ENCODE measurements at places on chromosomes 12 and 14.

GRCh38 chr12:6140651-6141447 lies 16.4 kb upstream of the VWF start:
- no peak for DNase-seq

- no peak for DNase-seq
Observed at GRCh38 chr14:56181681-56182085, 63.5 kb downstream of the PELI2 start.

- DNase-seq, result no peak
Observed at GRCh38 chr14:45785240-45785639, 532.2 kb upstream of the MIS18BP1 start.

DNA sequence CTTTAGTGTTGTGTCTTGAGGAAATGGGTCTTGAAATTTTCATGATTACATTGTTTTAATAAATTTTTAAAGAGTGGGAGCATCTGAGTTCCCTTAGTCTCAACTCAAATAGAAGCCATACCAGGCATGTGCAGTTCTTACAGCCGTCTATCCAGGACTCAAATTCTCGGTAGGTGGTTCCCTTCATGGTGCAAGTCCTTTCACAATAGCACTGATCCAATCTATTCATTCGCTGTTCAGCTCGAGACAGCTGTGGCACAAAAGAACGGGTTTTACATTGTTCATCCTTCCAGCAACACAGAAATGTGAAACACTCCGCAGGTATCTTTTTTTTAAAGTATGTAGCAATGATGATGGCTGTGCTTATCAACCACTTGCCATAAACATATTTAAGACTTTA lies 100.2 kb downstream of the NELL2 start:
- no peak for DNase-seq

GRCh38 chr14:66225337-66225736 lies 260.8 kb upstream of the CCDC196 start:
- DNase-seq, result no peak

- DNase-seq, result no peak
Observed at GRCh38 chr12:95553197-95553943, 2.1 kb upstream of the USP44 start.

DNA sequence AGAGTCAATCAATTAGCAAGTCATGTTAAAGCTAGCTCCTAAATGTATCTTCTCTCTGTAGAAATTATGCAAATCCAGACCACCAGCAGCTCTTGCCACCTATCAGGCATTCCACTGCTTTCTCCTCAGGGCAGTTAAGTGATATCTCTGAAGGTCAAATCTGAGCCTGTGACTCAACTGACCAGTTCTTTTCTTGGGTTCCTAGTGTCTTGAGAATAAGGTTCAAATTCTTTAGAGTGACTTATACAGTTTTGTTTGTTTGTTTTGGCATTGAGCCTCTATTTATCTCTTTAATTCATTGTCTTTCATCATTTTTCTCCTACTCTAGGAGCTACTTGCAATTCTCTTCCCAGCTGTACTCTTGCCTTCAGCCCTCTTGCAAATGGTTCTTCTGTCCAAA lies 2.5 kb upstream of the LRIG3 start:
- no peak for DNase-seq

DNA sequence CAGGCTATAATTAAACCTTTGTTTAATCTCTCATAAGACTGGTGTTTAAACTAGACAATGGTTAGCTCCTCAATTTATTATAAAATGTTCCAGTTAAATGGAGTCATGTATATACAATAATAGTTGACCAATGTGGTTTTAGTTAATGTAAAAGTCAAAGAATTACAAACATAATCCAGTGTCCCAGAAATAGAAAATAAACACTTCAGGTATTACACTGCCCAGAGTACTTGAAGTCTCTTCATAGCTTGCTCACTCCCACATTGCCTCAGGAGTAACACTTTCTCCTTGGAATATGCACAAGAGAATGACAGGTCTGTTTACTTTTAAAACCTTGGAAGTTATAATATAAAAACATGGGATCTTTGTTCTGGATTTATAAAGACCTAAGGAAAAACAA lies 60.5 kb downstream of the SLC38A1 start:
- no peak for DNase-seq

- no peak for DNase-seq
Observed at GRCh38 chr12:101962486-101962885, 85.1 kb downstream of the DRAM1 start.

DNA sequence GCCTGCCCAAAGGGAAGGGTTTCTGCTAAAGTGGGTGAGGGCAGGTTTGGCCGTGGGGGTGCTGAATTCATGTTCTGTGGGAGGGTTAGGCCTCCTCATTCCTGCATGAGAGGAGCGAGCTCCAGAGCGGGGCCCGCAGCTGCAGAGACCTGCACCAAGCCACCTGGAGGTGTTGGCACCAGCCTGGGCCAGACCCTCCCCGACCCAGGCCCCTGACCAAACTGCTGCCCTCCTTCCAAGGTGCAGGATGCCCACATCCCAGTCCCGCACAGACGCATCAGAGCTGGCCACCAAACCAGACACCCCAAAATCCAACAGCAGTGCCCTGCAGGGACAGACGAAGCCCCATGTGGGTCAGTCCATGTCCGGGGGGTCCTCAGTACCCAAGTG lies 10.6 kb downstream of the ADSS1 start:
- no peak for DNase-seq

DNA sequence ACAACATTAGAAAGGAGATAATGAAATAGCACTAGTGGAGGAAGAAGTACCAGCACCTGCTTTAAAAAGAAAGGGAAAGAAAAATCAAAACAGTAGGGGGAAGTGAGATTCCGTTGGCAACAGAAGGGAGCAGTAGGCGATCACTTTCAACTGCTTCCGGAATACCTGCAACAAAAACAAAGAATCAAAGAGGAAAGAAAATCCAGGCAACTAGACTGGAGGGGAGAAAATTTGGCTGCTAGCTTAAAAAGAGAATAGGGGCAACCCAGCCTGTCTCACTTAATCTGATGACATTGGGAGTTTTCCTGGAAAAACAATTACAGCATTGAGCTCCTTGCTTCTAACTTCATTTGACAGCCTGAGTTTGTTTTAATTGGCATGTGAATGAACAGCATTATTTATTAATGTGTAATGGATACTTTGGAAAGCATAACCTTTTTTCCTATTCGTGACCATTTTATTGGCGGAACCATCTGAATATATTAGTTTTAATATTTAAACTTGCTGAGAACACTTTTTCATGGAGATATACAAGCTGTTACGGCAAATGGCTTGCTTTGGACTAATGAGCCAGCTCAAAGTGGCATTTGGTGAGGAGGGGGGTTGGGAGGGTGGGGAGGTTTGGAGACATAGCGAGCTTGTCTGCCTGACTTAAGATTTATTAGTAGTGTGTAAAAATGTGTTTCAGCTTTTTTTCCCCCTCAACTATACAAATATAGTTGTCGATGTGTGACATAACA lies 2.5 kb upstream of the DACT1 start:
- DNase-seq, result no peak

DNA sequence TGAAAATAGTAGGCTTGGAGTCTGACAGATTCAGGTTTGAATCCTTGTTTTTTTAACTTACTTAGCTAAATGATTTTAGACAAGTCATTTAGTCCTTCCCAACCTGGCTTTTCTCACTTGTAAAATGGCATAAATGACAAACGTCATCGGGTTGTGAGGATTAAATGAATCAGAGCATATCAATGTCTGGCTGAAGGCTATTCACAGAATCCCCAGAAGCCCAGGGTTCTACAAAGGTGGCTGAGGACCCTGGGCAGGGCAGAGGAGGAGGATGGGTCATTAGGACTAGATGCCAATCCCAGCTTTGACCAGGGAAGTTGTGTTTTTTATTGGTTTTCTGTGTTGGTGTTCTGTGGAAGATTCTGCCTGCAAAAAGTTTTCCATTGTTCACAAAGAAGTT lies 7.6 kb upstream of the PTPRB start:
- no peak for DNase-seq

GRCh38 chr12:54723379-54724256 lies 75.5 kb upstream of the DCD start:
- no peak for DNase-seq

GRCh38 chr14:56133547-56133946 lies 15.3 kb downstream of the PELI2 start:
- no peak for DNase-seq

- peak; percentile 48 for DNase-seq
Observed at GRCh38 chr14:93880021-93880820, 46.9 kb upstream of the FAM181A start.

- no peak for DNase-seq
Observed at GRCh38 chr14:36514278-36515104, 5.5 kb downstream of the NKX2-1 start.

GRCh38 chr14:62117751-62118105 lies 355.5 kb downstream of the SNAPC1 start:
- DNase-seq, result no peak

DNA sequence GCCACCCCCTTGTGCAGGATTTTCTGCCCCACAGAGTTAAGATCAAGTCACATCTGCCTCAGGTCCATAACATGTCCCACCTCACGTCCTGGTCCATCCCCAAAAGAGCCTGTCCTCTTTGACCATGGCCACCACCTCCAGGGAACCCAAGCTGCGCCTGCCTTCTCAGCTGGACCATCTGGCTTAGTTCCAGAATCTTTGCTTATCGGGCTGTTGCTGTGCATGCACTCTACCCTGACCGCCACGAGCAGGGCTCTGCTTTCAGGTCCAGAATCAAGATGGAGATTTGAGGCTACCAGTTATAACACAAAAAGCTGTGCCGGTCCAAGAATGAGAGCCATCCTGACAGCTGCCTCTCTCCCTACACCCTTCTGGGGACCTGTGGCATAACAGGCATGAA lies 326.7 kb downstream of the DPF3 start:
- no peak for DNase-seq

GRCh38 chr12:51351913-51352532 lies 5.5 kb upstream of the CELA1 start:
- no peak for DNase-seq

DNA sequence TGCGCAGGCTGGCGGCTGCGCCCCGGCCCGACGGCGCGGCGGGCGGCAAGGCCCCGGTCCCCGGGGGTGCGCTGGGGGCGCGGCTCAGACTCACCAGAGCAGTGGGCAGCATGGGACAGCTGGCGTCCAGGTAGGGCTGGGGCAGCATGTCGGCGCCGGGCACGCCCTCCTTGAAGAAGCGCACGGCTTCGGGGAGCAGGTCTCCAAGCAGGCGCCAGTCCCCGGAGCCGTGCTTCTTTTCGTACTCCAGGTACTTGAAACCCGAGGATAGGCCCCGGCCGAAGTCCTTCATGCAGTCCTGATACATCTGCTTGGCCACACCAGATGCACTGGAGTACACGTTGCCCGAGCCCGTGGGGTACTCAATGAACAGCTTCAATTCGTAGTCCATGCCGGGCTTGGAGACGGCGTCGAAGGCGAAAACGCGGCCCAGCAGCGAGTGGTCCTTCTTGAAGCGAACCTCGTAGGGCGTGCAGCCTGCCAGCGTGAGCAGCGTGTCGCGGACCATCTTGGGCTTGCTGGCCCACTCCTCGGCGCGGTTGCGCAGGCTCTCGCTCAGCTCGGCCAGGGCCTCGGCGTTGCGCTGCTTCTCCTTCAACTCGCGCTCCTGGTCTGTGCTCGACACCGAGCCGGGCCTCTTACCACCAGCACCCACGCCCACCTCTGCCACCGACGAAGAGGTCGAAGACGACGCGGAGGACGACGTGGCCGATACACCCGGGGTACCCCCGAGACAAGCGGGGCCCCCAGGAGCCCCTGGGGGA lies 2.2 kb downstream of the IRF2BPL start:
- DNase-seq, result no peak

Measured in AG09319 (cell line).